ENCODE measurements at places on chromosomes 2 and 18.

DNA sequence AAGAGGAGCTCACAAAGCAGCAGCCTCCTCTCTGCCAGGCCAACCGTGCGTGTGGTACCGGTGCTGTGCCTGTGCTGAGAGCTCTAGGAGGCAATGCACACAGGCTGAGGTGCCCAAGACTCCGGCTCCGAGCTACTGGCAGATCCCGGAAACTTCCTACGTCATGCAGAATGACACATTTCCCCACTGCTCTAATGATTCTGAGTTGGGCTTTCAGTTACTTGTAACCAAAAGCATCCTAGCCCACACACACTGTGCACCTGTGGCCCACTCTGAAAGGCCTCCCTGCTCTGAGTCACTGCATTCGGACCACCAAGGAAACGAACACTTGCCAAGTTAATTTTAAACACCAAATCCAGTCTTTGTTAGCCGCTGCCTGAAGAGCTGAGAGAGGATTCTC is 9.3 kb upstream of the RNU4ATAC start:
- DNase-seq, result no peak

GRCh38 chr2:76946631-76947145 is 575.5 kb downstream of the LRRTM4 start:
- DNase-seq, result no peak

DNA sequence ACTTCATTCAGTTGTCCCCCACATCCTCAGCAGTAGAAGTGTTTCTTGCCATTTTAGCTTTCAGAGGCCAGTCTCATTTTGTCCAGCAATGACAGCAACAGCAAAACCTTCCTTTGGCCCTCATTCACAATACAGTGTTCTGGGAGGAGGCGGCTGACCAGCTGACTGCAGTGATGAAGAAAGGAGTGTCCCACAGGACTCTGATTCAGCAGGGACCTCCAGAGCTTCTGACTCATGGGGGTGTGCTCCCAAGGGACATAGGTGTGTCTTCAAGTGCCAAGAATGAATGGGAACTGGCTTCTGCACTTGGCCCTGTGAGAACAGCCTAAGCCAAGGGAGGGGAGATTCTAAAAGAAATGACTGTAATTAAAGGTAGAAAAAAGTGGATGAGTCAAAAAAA is 147.0 kb upstream of the PELI1 start:
- DNase-seq, result peak; percentile 85

GRCh38 chr2:145199042-145199441 is 679.1 kb upstream of the ZEB2 start:
- DNase-seq, result no peak

DNA sequence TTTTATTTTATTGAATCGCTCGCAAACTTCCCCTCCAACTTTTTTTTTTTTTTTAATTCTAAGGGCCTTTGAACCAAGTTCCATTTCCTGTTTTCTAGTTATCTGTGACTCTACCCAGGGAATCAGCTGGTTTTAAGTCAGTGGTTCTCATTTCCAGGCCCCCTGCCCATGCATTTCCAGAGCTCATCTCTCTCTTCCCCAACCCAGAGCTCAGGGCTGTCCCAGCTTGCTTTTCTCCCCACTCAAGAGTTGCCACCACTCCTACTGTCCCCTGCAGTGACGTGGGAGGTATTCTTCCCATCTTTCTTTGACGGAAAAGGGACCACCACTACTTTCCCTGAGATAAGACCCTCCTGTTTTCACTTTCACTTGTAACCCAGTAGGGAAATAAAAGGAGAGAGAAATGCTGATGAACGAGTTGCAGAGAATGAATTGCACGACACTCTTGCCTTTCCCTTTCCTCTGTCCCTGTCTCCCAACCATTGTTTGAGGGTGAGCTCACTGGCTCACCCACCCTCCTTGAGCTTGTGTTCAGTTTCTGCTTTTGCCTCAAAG is 42.1 kb downstream of the TET3 start:
- peak; percentile 49 for DNase-seq

DNA sequence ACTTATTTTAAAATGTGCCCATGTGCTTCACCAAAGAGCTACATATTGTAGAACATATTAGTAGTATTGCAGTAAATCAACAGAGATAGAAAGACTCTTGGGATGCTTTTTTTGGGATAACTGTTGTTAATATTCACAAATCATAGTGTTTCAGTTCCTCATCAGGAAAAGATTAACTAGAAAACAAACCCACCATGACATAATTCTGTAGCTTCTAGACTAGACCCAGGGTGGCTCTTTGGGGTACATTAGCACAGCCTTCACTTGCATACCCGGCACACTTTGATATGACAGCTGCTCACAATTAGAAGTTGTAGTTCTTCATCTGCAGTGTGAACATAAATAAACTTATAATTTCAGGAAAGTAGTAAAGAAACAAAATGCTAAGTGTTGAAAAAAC is 154.2 kb downstream of the ATP9B start:
- no peak for DNase-seq

DNA sequence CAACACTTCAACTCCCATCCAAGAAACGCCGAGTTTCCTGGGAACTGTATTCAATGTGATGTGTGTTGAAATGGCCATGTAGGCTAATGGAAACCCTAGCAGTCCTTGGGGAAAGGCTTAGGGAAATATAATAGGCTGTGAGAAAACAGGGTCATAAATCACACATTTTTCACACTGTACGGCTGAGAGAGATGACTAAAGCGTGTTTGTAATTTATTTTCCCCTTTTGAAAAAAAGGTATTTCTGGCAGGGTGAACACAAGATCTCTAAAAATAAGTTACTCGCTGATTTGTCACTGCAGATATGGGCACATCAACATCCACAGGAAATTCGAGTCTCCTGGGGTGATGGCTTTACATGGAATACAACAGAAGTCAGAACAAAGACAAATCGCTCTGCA is 109.6 kb upstream of the ST6GAL2 start:
- DNase-seq, result no peak

DNA sequence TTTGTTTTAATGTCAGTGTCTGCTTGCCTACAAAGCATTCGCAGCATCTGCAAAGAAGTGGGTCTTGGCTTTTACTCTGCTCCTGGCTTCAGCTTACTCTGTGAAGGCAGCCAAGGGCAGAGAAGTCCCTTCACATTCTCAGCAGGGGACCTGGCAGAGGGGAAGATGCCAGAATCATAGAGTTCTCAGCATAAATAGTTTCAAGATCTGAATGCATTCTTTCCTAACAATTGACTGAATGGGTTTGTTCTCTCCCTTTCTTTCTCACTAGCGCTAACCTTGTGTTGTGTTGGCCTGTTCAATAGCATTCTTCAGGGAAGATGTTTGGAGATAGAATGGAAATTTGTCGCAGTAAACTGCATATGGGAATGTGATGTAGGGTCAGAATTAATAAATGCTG is 106.9 kb downstream of the FARSB start:
- DNase-seq, result no peak

- no peak for DNase-seq
Observed at GRCh38 chr2:204705243-204705932, 160.1 kb downstream of the PARD3B start.

GRCh38 chr18:75324686-75325257 is 102.7 kb downstream of the SMIM21 start:
- no peak for DNase-seq

Data from coronary artery (tissue), 2 donors.